ENCODE measurements at places on chromosomes 16 and 17.

DNA sequence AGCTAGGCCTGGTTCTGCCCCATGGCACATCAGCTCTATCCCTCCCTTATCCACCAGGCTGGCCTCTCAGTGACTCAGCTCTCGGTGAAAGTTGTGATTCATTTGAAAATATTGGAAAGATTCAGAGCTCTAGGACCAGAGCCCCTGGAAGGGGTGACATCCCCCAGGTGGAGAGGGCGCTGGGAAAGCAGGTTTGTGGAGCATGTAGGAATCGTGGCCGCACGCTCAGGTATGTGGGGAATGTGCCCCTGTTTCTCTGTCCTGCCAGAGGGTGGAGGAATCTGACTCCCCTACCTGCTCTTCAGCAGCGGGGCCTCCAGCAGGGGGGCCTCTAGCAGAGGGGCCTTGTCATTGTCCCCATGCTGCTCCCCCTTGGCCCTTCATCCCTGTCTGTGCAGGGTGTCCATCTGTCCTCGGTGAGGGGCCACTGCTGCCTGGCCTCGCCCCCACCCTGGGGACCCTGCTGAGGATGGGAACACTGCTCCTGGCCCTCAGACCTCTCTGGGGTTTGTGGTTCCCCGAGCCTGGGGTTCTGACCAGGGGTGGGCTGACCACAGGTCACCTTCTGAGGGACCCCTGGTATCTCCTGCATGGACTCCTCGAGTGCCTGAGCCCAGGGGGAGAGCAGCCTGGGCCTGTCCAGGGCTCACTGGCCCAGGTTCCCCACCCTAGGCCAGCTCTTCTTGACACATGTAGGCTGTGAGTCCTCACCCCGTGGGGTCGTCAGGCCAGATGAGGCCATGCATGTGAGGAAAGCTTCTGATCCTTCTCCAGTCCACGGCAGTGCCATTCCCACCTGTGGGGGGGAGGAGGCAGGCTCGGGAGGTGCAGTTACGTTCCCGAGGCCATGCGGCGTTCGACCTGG is 47.5 kb downstream of the NT5M start:
- DNase-seq: no peak

GRCh38 chr16:77684181-77684526 is 38.2 kb upstream of the NUDT7 start:
- peak; percentile 37 for DNase-seq

- DNase-seq: peak; percentile 31
These were observed 19.4 kb downstream of the CMTM4 start for GRCh38 chr16:66677179-66677578.

GRCh38 chr16:4315186-4316107 is at the start of gene GLIS2:
GLIS2 (plus strand) TSS chr16:4316067; CDS start chr16:4332281, 16,214 bp downstream.
- peak; percentile 49 for DNase-seq

DNA sequence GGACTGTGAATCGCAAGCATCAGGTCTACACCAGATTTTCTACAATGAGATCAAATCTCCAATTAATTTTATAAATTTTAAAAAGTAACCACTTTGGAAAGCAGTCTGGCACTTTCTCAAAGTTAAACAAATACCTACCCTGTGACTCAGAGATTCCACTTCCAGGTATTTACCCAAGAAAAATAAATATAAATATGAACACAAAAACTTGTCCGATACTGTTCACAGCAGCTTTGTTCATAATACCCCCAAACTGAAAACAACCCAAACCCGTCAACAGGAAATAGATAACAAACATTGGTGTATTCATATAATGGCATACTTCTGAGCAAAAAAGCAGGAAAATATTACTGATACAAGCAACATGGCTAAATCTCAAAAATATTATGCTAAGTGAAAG is 12.1 kb downstream of the ZDHHC7 start:
- no peak for DNase-seq

DNA sequence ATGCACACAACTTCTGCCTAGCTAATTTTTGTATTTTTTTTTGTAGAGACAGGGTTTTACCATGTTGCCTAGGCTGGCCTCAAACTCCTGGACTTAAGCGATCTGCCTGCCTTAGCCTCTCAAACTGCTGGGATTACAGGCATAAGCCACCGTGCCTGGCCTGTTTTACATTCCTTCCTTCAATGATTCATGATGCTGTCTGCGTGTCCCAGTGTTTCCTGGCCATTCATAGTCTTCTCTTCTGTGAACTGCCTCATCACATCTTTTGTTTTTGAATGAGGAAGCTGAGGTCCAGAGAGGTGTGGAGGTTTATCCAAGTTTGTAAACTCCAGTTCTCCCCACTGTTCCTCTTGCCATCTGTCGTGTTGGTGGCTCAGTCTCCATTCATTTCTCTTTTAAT is 64.5 kb upstream of the MED9 start:
- no peak for DNase-seq

DNA sequence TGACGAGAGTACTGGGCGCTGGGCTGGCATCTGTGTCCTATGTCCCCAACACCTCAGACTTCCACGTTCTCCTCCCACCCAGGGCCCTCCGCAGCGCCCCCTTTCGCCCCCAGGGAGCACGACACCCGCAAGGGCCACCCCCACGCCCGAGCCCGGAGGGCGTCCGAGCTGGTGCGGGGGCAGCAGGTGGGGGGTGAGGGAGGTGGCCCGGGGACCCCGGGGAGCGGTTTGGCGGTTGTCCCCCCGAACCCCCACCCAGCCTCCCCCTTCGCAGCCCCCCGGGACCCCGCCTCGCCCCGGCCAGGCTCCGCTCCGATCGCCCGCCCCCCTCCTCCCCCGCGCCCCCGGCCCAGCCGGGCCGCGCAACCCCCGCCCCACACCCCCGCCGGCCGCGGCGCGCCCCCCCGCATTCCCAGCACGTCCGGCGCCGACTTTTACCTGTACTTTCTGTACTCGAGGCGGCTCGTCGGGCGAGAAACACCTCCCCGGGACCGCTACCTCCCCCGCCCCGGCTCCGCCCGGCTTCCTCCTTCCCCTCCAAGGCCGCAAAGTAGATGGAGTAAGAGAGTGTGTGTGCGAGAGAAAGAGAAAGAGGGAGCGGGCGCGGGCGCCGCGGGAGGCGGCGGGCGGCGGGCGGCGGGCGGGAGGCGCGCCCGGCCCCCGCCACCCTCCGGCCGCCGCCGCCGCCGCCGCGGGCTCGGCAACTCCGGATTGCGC is 901 bp downstream of the CDYL2 start:
- no peak for DNase-seq

- DNase-seq: peak; percentile 99
These were observed 75.6 kb downstream of the CHD9 start for GRCh38 chr16:53130159-53131049.

DNA sequence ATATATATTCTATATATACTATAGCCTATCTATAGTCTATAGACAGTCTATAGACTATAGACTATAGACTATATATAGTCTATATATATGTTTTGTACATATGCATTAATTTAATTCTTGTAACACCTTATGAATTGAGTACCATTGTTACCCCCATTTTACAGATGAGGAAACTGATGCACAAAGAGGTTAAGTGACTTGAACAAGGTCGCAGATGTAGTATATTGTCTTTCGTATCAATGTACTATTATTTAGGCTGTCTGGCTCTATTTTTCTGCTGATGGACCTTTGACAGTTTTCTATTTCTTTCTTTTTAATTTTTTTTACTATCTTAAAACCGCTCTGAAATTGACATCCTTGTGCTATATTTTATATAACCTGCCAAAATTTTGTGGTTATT is 14.6 kb downstream of the LRRC36 start:
- no peak for DNase-seq

DNA sequence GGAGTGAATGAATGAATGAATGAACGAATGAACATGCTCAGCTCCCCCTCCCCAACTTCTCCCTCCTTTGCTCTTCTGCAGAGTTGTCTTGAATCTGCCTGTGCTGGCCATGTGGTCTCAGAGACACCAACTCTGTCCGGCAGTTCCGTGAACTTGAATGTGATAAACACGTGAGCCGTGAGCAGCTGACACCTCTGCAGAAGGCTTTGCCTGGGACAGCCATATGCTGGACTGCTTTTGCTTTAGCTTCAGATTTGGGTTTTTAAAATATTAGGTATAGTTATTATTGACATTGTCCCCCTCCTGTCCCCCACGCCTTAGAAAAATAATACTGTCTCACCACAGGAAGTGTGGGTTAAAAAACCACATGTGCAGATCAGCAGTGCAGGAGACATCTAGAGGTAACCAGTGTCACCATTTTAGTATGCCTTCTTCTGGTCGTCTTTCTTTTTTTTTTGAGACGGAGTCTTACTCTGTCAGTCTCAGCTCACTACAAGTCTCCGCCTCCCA is 83.8 kb downstream of the ABCC1 start:
- no peak for DNase-seq

All from midbrain (tissue), 1 donor.